Activated T-helper 1 cell treated with anti-CD3 and anti-CD28 coated beads, Interleukin-2, amount 50 U/mL, for 16 hours (primary cell): ENCODE measurements at places on chromosomes 13 and 19.

DNA sequence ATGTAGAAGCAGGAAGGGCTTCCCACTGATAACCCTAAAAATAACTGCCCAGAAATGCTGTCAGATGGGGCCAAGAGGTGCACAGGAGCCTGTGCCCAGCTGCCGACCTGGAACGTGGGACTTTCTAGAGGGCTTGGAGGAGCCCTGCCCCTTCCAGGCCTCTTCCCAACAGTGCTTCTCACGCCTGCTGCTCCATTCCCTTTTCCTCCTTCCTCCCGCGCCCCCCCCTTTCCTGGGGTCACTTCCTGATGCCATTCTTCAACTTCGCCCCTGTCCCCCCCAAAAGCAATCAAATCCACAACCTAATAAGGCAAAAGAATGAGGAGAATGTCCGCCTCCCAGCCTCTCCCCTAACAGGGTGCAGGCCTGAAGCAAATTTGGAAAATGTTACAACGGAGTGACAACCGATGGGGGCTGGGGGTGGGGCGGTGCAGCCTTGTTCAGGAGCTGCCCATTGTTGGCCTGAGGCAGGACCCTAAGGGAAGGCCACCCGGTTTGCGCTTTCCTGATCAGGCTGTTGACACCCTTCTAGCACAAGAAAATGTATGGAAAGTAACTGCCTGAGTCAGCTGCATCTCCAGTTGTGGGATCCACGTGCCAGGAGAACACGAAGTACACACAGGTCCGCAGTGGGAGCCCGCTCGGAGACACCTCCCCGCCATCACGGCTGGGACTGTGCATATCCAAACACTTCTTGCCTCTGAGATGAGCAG is 18.7 kb downstream of the ACTN4 start:
- DNase-seq: no peak

DNA sequence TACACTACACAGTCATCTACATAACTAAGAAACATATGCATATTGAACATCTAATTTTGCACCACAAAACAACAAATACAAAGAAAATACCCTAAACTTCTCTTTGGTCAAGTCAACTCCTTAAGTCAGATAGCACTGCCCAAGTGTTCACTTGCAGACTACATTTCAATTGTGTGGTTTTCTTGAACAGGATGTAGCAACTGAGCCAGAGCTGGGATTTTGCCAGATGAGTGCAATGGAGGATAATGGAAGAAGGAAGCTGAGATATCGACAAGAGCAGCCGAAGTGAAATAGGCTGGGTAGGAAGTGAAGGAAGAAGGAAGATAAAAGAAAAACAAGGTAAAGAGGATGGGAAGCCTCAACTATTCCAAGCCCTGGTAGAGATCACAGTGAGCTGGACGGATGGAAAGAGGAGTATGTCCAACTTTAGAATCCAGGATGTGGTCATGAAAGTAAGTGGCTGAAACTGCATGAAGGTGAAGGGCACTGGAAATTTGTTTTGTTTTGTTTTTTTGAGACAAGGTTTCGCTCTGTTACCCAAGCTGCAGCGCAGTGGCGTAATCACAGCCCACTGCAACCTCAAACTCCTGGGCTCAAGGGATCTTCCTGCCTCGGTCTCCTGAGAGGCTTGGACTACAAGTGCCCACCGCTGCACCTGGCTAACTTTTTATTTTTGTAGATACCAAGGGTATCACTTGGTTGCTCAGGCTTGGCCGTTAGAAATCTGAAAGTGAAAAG is 15.0 kb downstream of the NUFIP1 start:
- no peak for DNase-seq

DNA sequence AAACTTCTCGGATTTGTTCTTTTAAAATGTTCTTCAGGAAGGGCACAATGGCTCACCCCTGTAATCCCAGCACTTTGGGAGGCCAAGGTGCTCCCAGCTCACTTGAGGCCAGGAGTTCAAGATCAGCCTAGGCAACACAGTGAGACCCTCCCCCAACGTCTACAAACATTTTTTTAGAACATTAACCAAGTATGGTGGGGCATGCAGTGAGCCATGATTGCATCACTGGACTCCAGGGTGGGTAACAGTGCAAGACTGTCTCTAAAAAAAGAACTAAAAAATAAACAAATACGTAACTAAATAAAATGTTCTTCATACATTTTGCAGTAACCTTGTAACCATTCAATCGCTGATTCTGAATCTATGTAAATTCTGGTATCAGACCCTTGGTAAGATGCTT is 2.1 kb upstream of the IPO5 start:
- no peak for DNase-seq

DNA sequence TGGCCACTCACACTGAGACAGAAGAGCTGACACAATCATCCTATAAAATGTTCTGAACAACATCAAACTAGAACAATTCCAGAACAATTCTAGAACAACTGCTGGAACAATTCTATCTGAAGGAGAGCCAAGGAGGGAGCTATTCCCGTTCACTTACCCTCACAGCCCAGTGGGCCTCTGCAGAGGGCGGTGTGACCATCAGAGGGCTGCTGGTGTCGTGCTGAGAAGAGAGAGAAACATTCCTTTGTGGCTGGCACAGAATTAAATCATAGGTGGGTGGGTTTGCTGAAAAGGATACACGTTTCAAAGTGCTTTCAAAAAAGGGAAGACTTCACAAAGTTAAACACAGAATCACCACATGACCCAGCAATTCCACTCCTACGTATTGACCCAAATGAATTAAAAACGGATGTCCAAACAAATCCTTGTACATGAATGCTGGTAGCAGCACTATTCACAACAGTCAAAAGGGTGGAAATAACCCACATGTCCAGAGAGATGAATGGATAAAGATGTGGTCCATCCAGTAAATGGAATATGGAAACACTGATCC is 34.9 kb downstream of the EPS15L1 start:
- DNase-seq: no peak

- no peak for DNase-seq
Measured at GRCh38 chr13:57813651-57814050, 182.1 kb downstream of the PCDH17 start.

DNA sequence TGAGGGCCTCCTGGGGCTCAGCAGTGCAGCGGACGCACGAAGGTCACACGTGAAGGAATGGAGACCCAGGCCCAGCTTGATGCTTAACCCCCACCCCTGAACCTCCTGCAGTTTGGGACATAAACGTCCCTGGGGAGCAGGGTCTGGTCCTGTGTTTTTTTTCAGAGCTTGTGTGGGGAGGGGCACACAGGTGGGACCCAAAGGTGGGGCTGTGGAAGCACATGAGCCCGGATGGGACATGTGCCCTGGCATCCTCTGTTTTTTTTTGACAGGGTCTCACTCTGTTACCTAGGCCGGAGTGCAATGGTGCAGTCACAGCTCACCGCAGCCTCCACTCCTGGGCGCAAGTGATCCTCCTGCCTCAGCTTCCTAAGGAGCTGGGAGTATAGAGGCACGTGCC is 20.5 kb downstream of the UBXN6 start:
- DNase-seq: no peak

DNA sequence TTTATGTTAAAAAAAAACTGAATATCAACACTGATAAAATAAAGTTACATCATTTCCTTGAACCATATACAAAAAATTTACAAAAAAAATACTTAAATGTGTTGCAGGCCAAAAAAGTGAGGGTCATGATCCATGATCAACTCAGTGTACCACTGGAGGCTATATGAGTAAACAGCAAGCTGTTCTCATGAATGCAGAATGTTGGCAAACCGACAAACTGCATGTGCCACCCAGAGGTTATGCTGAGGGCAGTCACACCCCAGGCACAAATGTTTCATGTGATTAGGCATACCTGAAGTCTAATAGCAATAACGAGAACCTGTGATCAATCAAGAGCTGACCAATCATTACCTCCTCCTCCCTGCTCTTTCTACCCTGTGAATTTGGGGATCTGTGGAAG is 91.9 kb downstream of the ZNF431 start:
- no peak for DNase-seq

- DNase-seq: peak; percentile 15
Measured at GRCh38 chr13:108155185-108156106, 59.9 kb downstream of the LIG4 start.

DNA sequence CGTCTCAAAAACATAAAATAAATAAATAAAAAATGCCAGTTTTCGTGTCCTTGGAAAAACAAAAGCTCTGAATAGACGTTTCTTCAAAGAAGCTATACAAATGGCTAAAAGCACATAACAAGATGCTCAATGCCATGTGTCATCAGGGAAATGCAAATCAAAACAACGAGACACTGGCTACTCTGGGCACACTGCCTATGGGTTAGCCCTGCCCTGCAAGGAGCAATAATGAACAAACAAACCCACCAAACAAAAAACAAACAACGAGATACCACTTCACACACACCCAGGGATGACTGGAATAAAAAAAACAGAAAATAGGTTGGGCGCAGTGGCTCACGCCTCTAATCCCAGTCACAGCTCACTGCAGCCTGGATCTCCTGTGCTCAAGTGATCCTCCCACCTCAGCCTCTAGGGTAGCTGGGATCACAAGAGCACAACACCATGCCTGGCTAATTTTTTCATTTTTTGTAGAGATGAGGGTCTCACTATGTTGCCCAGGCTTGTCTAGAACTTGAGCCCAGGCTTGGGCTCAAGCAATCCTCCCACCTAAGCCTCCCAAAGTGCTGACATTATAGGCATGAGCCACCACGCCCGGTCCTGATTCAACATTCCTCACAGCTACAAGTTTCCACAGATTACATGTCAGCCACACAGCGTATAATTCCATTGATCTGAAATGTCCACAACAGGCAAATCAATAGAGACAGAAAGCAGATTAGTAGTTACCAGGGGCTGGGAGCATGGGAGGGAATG is 15.5 kb upstream of the ISYNA1 start:
- DNase-seq: no peak

DNA sequence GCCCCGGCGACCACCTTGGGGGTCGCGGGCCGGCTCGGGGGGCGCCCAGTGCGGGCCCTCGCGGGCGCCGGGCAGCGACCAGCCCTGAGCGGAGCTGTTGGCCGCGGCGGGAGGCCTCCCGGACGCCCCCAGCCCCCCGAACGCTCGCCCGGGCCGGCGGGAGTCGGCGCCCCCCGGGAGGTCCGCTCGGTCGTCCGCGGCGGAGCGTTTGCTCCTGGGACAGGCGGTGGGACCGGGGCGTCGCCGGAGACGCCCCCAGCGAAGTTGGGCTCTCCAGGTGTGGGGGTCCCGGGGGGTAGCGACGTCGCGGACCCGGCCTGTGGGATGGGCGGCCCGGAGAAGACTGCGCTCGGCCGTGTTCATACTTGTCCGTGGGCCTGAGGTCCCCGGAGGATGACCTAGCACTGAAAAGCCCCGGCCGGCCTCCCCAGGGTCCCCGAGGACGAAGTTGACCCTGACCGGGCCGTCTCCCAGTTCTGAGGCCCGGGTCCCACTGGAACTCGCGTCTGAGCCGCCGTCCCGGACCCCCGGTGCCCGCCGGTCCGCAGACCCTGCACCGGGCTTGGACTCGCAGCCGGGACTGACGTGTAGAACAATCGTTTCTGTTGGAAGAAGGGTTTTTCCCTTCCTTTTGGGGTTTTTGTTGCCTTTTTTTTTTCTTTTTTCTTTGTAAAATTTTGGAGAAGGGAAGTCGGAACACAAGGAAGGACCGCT is 729 bp downstream of the STK11 start:
- no peak for DNase-seq

- no peak for DNase-seq
Measured at GRCh38 chr19:15048885-15049541, at the start of gene CASP14. Gene CASP14 (plus strand): TSS chr19:15049480. CDS start chr19:15052252, 2,772 bp downstream.

GRCh38 chr19:53333066-53333462 is 485 bp upstream of the ZNF845 start:
- DNase-seq: no peak

- DNase-seq: no peak
Measured at GRCh38 chr13:110524541-110525257, 36.8 kb downstream of the RAB20 start.

GRCh38 chr19:15025217-15025616 is 24.1 kb upstream of the CASP14 start:
- no peak for DNase-seq

DNA sequence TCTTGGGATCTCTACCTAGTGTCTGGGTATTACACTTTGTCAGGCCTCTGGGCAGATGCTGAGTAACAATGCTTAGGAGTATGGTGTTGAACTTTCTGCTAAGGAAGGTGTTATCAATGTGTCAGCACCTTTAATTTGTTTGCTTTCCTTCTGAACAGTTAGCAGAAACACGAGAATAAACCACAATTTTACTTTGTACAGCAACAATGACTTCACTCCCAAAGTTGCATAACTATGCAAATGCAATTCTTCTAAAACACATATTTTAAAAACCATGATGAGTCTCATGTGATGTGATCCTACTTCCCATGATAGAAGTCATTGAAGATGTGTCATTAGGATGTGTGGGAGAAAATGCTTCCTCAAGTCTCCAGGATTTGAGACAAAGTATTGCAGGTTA is 155.0 kb downstream of the POSTN start:
- no peak for DNase-seq

DNA sequence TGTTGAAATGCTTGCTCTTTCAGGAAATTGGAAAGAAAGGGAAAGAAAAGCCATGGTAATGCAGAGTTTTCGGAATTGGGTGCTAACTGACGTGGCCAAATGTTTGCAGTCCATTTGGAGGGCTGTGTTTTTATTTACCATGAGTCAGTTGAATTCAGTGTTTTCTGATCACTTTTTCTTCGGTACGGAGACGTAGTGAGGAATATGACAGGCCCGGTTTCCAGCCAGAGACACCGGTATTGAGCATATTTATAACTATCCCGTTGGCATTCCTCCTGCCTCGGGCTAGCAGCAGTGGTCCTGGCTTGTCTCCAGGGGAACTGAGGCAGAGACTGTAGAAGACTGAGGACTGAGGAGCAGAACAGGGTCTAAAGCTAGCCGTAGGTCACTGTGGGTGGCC is 1.0 kb downstream of the CDC16 start:
- DNase-seq: no peak
